Epithelial cell of esophagus (primary cell): ENCODE measurements at places on chromosomes 13 and 19.

DNA sequence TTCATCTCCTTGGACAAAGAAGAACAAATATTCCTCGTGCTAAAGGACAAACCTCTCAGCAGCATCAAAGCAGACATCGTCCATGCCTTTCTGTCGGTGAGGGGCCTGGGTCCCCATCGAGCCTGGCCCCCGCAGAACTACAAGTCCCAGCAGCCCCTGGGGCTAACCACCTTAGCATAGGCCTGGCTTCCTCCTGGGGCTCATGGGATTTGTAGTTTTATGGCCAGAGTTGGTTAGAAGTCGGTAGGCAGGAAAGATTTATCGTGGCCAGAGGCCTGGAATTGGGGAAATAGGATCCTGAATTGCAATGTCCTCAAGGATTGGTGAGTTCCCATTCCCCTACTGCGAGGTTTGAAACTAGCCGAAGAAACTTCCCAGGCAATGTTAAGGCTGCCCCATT is 19.6 kb downstream of the TMEM150B start:
- DNase-seq, result peak; percentile 46

DNA sequence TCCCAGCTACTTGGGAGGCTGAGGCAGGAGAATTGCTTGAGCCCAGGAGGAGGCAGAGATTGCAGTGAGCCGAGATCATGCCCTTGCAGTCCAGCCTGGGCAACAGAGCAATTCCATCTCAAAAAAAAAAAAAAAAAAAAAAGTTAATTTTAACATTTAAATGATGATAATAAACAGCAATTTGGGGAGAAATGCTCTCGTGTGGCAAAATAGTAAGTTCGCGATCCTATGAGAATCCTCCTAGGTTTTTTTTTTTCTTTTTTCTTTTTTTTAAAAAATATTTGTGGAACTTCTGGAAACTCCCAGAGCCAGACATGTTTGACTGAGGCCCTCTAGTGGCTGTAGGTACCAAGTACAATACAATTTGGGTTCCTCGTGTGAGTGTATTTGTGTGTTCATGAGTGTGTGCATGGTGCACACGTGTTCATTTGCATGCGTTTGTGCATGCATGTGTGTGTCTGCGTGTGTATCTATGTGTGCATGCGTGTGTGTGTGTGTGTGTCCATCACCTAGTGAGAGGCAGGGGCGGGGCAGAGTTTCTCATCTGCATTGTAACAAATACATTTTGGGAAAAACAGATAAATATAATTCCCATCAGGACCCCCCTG is 31.2 kb downstream of the TMPRSS9 start:
- DNase-seq, result peak; percentile 77

GRCh38 chr13:25281193-25281934 is 5.9 kb downstream of the MTMR6 start:
- DNase-seq, result no peak

DNA sequence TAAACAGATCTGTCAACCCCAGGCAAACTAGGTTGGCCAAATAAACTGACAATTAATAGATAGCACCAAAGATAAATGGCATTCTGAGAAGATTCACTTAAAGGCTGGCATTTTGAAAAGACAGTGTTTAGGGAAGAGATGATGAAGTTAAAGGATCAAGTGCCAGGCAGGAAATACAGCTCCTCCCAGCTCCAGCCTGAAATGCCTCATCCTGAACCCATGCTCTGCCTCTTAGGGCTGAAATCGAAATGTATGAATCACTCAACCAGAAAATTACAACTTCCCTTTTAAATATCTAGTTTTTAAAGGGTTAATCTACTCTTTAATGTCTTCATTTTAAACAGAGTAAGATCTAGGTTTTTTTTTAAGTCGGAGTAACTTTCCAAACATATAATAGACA is 171.2 kb upstream of the UBL3 start:
- DNase-seq, result peak; percentile 36

GRCh38 chr13:73324842-73325722 is 266.3 kb downstream of the KLF5 start:
- no peak for DNase-seq

DNA sequence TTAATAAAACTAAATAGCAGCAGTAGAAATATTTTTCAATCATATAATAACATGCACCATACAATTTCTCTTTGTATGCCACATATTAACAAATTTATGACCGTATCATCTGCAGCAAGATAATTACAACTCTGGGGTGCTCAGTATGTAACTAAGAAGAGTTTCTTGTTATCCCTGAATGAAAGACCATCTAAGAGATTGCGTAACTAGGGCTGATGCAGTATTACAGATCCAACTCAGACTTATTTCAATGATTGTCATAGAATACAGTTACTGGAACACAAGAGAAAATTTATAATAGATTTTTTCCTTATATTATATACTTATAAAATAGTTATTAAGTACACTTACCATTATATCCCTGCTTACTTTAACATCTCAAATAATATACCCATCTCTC is 305.1 kb downstream of the SLITRK1 start:
- no peak for DNase-seq

DNA sequence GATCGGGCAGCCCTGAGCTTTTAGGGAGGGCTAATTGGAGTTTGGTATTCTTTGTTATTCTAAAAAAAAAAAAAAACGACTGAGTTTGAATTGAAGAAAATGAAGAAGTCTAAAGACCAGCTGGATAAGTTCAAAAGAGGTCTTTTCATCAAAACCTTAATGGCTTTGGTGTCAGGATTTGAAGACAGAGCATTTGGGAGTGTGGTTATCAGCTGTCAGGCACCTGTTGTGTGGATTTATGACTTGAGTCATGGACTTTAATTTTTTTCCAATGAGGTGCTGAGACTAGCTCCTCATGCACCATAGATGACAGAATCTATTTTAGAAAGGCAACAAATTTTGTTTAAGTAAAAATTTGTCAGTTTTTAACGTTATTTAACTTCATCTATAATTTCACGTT is 72.5 kb downstream of the FREM2 start:
- DNase-seq, result no peak

DNA sequence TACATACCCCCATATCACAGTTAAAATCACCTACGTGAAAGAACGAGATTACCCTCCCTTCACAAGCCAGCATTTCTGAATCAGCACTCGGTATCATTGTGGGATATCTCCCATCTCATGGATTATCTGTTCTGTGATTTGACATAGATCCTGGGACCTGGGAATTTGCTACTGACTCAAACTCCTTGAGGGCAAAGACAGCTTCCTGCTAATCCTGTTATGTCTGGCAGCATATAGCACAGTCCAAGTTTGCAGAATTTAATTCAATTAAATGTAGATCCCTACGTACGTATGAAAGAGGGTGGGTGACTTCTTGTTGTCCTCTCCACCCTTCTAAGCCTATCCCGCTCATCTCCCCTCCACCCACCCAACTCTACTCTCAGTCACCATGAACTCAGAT is 476.5 kb downstream of the KLF5 start:
- DNase-seq, result peak; percentile 83

DNA sequence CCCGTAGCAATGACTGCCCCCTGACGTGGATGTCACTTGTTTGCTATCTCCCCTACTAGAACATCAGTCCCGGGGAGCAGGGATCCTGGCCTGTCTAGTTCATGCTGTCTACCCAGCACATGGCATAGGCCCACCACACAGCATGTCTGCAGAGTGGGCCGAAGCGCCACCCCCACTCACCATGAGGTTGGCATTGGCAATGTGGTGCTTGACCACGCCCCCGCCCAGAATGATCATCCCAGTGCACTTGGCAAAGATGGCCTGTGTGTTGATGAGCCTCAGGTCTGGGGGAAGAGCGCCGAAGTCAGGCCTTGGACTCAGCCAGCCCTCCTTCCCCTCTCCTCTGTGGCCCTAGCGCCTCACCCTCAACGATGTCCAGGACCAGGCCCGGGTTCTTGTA is 4.8 kb downstream of the DHPS start:
- DNase-seq, result no peak

DNA sequence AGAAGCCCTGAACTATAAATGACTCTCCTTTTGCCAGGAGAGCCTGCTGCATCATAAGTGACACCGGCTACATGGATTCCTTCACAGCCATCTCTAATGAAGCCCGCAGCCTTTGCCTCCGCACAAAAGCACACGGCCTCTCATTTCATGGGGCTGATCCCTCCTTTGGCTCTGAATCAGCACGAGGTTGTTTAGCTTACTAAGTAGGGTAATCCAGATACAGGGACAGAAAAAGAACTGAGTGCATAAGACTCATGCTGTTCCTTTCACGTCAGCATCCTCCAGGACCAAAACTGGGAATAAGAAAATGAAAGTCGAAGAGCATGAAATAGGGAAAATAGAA is 136.3 kb downstream of the DCT start:
- DNase-seq, result no peak

GRCh38 chr19:34499155-34499834 is 17.7 kb downstream of the WTIP start:
- no peak for DNase-seq

DNA sequence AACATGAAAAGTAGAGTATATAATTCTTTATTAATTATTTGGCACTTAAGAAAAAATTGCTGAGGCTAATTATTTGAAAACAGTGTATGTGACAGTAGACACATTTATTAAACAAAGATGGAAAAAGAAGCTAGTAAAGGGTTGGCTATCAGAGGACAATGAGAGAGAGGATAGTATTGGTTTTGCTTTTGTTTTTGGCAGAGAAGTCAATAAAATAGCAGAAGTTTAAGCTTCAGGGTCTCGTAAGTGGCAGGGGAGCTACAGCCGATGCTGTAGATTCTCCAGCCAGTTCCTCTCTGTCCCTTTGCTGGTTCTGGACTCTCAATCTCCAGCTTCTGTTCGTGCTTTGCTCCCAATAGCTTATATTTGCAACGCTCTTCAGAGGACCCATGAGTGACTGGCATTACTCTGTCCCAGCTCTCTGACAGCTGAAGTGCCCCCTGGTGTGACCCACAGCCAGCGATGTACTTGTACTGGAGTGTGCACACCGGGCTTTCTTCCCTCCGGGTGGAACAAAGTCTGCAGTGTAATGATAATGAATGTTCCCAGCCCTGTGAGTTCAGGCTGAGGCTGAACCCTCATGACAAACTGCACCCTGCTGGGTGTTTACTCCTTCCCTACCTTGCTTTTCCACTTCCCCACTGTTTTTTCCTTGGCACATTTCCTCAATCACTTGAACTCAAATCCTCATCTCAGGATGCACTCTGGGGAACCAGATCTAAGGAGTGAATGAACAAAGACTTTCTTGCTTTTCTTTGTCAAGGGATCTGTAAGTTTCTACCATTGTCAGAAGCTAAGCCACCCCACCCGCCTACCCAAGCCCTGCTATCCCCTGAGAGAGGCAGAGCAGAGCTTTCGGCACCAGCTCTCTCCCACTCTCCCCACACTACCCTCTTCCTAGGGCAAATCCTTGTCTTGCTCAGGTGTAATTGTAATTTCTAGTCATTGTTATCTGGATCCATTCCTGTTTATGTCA is 254.8 kb downstream of the LHFPL6 start:
- no peak for DNase-seq

GRCh38 chr19:46218160-46218559 is 11.4 kb upstream of the IGFL1 start:
- peak; percentile 72 for DNase-seq

DNA sequence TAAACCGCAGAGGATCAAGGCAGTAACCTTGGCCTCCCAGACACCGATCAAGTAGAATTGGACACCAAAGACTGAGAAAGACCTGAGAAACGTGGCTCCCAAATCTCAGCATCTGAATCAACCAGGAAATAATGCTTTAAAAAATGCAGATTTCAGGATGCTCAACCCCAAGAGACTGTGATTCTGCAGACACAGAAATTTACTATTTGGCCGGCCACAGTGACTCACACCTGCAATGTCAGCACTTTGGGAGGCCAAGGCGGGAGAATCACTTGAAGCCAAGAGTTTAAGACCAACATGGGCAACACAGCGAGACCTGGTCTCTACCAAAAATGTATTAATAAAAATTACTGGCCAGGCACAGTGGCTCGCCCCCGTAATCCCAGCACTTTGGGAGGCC is 6.2 kb downstream of the ABCC4 start:
- no peak for DNase-seq

DNA sequence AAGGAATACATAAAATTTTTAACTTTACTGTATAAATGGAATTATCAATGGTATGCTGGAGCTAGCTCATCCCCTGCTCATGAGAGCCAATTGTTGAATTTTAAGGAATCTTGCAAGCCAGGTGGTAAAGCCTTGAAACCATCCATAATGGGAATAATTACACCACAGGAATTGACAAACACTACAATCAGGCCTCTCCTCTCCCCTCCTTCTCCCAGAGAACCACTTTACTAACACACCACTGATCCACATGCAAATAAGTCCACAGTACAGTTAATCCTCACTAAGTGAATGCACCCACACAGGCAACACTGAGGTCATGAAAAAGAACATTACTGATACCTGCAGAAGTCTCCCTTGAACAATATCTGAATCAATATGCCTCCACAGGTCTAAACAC is 140.5 kb downstream of the KLF12 start:
- DNase-seq, result no peak

- no peak for DNase-seq
Observed at GRCh38 chr13:88395804-88396203, 724.6 kb downstream of the SLITRK5 start.

- DNase-seq, result no peak
Observed at GRCh38 chr19:13207846-13208671, 57.8 kb downstream of the IER2 start.

- no peak for DNase-seq
Observed at GRCh38 chr19:17069193-17069592, 6.1 kb downstream of the HAUS8 start.

- no peak for DNase-seq
Observed at GRCh38 chr13:100306434-100306999, 217.6 kb downstream of the PCCA start.

GRCh38 chr13:83730674-83731073 is 151.6 kb downstream of the SLITRK1 start:
- DNase-seq, result peak; percentile 9

GRCh38 chr13:59270327-59270726 is 893.4 kb downstream of the DIAPH3 start:
- DNase-seq, result no peak
